ENCODE measurements at places on chromosomes 3 and 15.
A peak's percentile ranks its signal among the peaks of the same experiment; 100 is the strongest.

DNA sequence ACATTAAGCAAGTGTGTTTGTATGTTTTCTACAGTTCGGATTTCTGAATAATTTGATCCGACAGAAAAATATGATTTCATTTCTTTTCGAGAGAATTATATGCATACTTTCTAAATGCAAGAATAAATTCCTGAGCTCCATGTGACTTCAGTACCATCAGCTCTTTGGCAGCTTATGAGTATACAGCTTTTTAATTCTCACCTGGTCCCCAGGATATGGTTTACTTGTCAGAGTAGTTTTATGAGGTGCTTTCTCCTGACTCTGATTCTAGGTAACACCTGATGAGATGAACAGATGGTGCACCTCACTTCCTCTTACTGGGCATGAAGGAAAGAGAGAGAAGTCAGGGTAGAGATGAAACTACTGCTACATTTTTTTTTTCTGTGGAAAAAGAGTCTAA is 3.1 kb downstream of the HGD start:
- no peak for DNase-seq

GRCh38 chr3:72044231-72044855 is 259.4 kb upstream of the PROK2 start:
- DNase-seq: no peak

DNA sequence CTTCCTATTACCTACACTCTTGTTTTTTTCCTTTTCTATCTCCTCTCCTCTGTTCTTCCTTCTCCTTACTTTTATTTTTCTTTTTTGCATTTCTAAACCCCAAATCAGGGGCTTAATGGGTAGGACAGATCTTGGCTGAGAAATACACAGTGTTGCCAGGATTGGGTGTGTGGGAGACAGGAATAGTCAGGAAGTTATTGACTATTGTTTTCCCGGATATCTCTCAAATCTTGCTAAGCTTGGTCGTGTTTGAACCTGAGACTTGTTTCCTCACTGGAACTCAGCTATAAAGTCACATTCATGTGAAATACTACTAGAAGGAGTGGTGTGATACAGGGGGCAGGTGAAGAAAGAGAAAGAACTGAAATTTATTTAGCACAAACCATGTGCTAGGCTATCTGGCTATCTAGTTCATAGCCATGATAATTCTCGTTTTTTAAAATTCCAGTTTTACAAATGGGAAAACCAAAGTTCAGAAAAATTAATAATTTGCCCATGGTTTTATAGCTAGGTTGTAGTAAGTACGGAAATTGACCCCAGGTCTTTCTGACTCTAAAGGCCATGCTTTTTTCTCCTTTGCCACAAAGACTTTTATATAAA is 343.2 kb upstream of the UMPS start:
- DNase-seq: no peak

GRCh38 chr3:188523291-188523690 is 369.3 kb downstream of the LPP start:
- DNase-seq: no peak

DNA sequence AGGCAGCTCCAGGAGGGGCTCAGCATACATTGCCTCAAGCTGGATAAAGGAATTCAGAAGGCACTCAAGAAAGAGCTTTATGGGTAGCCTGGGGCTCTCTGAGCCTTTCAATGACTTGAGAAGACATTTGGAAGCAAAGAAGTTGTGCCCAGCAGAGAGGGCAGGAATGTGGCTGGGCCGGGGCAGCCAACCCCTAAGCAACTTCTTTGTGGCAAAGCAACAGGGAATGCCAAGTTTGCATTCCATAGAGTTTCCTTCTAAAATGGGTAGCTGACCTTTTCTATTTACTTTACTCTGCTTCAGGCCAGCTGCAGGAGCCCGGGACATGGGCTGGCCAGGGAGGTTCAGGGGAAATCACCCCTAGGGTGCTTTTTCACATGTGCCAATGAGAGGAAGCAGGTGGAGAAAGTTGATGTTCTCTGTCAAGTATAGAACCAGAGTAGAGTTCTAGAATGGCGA is 45.6 kb downstream of the CCDC12 start:
- DNase-seq: no peak

DNA sequence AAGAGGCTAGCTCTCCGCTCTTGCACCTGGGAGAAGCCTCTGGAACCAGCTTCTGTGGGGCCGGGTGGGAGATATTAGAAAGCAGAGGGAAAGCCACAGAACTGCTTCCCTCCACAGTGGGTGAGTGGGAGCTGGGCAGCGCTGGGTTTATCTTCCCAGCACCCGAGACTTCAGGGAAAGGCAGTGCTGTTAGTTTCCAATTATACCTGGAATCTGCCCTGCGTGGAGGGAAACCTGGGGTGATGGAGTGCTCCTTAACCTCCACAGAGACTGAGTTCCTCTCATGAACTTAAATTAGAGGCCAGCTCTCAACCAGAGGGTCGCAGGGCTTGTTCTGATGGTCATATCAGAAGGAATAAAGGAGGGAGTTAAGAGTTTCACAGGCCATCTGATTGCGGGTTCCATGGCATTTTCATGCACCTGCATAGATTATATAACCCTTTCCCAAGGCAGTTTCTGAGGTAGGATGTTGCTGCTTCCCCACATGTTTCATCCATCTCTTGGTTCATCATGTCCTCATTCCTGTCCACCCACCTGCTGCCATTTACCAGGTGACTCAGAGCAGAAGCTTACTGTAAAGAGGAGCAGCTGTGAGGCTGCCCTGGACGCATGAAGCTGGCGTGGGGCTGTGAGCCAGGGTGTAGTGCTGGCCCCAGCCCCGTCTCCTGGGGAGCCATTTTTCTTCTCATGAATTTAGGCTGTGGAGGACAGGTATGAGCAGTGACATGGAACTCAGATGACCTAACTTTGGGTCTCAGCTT is 42.5 kb downstream of the CA12 start:
- no peak for DNase-seq

DNA sequence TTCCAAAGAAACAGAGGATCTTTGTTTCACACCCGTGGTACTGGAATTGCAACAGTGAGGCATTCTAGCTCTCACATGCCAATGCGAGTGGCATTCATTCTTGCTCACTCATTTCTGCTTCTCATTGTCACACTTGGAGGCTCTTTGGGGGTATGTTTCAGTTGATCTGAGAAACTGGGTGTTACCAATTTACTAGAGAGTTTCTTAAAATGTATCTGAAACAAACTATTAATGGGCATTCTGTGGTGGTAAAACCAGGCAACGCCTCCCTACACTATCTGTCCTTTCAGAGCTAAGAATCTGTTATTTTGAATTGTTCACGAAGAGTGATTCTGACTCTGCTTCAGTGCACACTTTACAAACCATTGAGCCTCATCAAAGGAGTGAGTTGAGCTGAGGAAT is 140.6 kb upstream of the BHLHE40 start:
- no peak for DNase-seq

DNA sequence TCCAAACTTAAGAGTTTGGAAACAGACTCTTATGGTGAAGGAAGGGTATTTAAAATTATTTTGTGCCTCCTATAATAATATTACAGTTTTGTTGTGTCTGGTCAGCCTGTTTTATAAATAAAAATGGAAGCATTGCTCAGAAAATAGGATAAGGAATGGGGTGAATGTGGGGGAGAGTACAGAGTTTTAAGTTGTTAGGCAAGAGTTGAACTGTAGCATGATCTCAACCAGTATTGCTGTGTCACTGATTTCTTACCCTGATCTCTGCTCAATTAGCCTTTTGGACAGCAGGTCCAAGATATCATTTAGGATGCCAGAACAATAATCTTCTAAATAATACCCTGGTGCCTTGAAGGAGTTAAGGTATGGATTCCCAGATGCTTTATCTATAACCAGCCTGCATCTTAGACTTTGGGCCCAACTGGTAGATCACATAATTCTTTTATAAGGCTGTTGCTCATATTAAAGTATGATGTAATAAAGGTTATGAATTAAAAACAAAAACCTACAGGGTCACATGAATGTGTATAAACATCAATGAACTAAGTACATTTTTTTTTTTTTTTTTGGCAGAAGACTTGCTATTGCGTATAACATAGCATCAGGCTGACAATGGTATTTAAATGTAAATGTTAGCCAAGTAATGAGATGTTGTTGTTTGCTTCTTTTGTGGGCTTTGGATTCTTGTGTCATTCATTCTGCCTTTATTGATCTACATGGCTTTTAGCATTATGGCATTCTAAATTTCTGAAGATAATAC is 70.0 kb downstream of the MITF start:
- DNase-seq: no peak

- DNase-seq: no peak
Observed at GRCh38 chr15:73862276-73862675, 11.1 kb upstream of the TBC1D21 start.

DNA sequence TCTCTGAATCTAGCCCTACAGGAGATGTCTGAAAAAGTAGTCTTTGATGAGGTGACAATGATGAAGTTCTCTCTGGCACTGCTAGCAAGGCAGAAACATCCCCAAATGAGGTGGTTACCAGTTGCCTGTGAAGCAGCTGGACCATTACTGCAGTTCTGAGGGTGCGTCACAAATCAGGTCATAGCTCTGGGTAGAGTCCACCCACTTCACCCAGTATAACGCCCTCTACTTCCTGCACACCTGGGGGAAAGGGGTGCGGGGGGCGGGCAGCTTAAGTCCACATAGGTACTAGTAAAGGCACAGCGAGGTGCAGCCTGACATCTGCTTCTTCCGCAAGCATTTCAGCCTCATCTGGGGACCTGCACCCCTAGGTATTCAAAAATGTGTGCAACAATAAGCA is 13.4 kb upstream of the SATB1 start:
- DNase-seq: peak; percentile 83

GRCh38 chr3:155683344-155683720 is 61.5 kb downstream of the PLCH1 start:
- DNase-seq: no peak

- no peak for DNase-seq
Observed at GRCh38 chr3:9903238-9903624, 583 bp downstream of the IL17RE start.

DNA sequence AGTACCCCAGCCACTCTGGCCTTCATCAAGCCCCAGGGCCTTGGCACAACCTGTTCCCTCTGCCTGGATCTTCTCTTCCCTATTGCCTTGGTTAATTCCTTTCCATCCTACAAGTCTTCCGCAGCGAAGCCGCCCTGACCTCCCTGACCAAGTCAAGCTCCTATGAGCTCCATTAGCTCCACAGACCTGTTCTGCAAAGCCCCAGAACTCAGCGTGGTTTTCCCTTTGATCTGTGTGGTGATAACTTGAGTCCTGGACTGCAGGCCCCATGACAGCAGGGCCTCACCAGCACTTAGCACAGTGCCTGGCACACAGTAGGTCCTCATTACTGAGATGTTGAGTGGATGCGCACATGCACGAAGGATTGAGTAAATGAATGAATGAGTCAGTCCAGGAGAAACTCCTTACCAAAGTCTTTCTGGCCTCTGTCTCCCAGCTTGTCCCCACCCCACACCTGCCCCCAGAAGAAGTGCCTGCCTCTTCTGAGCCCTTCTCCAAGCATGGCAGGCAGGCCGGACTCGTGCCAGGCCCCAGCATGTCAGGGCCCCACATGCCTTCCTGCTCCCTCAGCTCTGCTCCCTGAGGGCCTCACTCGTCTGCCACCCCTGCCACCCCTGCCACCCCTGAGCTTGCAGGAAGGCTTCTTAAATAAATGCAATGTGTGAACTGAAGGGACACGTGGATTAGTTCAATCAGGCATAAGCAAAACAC is 6.3 kb downstream of the ANPEP start:
- DNase-seq: no peak

GRCh38 chr3:134374105-134374790 is at the start of gene AMOTL2:
Gene AMOTL2 (minus strand): TSS chr3:134374447. CDS start chr3:134371433, 3,014 bp downstream.
- no peak for DNase-seq

DNA sequence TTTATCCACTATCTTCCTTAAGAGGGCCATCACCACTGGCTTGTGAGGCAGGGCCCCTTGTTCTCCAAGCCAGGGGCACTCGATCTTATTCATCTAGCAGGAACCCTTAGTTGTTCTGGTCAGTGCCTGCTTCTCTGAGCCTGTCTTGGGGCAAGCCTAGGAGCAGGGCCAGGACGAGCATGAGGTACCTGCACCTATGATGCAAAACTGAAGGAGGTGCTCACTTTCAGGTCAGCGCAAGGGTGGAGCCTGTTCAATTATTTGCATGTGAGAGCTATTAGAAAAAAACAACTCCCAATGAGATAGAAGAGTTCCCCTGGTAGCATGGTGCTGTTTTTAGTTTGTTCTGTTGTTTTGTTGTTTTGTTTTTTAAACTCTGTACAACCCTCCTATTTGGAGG is 5.0 kb upstream of the CD276 start:
- no peak for DNase-seq

- no peak for DNase-seq
Observed at GRCh38 chr3:99781761-99782160, 35.9 kb upstream of the CMSS1 start.

- DNase-seq: no peak
Observed at GRCh38 chr15:79310612-79310984, 314 bp upstream of the TMED3 start.

DNA sequence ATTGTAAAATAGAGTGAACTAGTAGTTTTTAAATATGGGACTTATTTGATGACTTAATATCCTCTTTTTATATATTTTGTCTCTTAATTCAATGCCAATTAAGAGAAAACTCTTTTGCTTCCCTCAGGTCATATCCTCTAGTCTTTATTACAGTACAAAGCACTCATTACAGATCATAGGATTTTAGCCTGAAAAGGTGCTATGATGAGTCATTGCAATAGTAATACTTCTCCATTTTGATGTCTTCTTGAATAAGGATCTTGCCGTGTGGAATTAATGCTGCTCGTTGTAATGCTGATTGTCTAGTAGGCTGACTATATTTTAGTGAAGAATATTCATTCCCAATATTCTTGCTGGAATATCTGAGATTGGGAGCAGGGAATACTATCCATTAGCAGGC is 612.2 kb upstream of the GOLIM4 start:
- DNase-seq: no peak

- no peak for DNase-seq
Observed at GRCh38 chr15:92460023-92460422, 66.3 kb downstream of the ST8SIA2 start.

- no peak for DNase-seq
Observed at GRCh38 chr3:71646971-71647370, 63.4 kb upstream of the FOXP1 start.

GRCh38 chr3:29064085-29064484 is 216.8 kb upstream of the RBMS3 start:
- no peak for DNase-seq

DNA sequence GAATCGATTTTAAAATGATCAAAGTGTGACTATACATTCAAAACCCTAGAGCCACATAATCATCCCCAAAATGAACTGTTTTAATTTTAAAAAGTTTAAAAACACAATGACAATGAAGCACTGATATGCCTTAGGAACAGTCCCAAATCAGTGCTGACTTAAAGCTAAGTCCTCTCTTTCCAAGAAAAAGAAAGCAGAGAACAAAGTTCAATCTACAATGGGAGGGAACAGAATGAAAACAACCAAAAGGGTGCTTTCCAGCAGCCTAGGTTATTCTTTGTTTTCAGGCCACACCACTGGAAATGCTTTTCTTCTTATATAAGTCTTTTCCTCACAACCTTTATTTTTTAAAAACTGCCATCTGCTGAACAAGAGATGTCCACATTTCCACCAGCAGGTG is 7.2 kb upstream of the STIMATE start:
- no peak for DNase-seq

- peak; percentile 52 for DNase-seq
Observed at GRCh38 chr3:43024181-43024885, 45.2 kb downstream of the GASK1A start.

All from stimulated activated CD4-positive, alpha-beta T cell treated with anti-CD3 and anti-CD28 coated beads, Interleukin-1b, Interleukin-23, amount 100 ng/mL, for 48 hours (primary cell).